ENCODE measurements at places on chromosomes 7 and 10. TPM values are rescaled to one million over a fixed set of nuclear protein-coding genes. Genes with fewer than 3 reads are reported as not detected.

DNA sequence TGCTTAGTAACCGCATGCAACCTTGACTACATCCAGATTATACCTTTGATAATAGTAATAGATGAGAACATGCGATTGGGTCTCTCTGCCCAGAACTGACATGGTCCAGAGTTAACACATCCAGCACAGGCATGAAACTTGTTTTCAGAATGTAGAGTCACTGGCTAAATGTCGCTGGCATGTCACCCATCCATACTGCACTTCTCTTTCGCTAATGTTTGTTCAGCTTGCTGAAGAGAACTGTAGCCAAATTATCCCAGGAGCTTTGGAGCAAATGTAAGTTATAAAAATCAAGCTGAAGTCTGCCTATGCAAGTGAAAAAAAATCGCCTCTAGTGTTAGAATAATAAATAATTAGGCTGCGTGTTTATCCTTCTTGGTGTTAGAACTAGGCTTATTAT, 98.2 kb downstream of the PRTFDC1 start:
- DNase-seq = no peak

GRCh38 chr10:23120001-23120934, 24.9 kb downstream of the MSRB2 start:
- no peak for DNase-seq

WEE2 gene
- not detected for total RNA-seq

DNA sequence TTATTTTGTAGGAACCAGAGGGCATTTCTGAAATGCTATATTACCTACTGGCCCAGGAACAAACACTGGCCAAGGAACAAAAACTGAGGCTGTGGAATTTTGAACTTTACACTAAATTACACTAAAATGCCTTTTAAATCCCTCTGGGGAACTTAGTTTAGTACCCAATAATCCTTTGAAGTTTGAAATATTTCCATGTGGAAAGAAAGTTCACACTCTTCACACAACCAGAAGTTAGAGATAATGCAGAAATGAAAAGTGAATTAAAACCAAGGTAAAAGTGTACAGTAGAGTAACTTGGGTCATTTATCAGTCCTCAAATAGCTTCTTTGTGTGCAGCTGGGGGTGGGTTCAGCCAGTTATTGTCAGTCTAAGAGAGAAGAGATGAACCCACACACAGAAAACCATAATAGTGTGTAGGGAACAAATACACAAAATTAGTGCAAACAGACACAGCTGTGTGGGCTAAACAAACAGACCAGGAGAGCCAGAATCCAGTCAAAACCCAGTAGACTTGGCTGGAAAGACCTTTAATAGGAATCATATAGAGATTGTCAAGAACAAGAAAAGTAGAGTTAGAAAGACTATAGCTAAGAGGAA, 46.5 kb upstream of the DGKI start:
- DNase-seq = no peak

DNA sequence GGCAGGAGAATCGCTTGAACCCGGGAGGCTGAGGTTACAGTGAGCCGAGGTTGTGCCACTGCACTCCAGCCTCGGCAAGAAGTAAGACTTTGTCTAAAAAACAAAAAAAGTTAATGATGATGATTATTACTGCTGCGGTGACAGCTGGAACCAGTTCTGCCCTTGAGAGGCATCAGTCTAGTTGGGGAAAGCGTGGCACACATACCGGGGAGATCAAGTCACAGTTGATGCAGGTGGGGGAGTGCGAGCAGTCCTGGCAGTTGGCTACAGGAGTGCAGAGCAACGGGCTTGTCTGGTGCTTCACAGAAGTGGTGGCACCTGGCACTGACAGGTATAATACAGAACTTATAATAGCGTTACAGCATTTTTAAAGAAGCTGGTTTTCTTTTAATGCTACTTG, 173.0 kb downstream of the ARHGAP21 start:
- peak; percentile 17 for DNase-seq

DNA sequence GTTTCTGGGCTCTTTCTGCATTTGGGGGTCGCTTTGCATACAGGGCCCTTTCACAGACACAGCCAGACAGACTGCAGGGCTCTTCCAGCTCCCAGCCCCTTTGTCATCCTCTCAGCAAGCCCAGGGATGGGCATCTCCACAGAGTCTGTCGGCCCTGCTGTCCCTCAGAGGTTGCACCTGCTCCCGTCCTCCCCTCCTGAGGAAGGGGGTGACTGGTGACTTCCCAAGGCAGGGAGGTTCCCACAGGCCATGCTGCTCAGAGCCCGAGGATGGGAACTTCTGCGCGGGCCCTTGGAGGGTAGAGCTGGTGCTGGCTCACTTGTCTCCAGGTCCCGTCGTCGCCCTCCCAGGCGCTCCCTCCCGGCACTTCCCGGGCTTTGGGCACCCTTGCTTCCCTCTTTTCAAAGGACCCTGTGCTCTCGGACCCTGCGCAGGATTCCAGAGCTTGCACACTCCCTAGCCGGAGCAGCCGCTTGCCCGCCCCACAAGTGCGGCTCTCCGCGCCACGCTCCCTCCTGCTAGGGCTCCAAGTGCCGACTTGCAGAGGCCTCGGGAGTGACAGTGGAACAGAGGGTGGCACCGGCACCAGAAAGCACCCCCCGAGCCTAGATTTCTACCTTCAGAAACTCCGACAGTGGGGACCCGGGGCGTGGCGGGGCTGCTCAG, 152.5 kb downstream of the PRKAG2 start:
- DNase-seq = no peak

GRCh38 chr7:44791278-44792219, 4.9 kb upstream of the PPIA start:
- no peak for DNase-seq

DNA sequence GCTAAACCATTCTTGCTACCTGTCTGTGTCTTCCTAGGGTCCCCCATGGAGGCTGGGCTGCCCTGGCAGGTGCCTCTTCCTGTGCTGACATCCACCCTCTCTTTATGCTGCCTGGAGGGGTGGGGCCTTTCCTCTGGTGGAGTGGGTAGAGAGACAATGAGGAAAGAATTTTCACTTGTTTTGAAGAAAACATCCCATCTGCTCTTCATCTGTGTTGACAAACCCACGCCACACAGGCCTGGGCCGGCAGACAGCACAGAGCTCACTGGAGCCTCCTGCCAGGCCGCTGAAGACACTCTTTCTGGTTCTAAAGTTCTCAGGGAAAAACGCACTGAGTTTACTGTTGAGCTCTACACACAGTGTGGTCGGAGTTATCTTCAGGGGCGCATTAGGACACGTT, 328.2 kb downstream of the GLRX3 start:
- no peak for DNase-seq
